8988T (cell line): ENCODE measurements at places on chromosomes 6 and 20.

DNA sequence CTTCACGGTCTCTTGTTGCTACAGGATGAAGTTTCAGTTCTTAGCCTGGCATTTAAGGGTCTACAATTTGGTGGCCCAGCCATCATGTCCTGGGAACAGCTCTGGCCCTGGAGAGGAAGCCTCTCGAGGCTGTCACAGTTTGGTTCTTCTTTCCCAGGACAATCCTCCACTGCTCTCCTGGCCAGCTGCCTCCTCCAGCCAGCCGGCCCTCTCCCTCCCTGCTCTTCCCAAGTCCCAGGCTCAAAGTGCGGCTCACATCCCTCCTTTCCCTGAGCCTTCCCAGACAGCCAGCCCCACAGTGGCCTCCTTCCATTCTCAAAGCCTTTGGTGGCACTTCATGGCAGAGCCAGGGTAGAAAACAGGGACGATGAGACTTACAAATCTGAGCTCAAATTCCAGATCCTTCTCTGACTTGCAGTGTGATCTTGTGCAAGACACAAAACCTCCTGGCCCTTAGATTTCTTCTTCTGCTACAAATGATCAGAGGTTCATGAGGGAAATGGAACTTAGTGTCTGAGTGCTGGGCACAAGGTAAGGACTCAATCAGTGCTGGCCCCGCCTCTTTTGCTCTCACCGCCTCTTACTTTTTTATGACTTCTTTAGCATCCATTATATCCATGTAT is 223.8 kb upstream of the ECI2 start:
- no peak for DNase-seq

DNA sequence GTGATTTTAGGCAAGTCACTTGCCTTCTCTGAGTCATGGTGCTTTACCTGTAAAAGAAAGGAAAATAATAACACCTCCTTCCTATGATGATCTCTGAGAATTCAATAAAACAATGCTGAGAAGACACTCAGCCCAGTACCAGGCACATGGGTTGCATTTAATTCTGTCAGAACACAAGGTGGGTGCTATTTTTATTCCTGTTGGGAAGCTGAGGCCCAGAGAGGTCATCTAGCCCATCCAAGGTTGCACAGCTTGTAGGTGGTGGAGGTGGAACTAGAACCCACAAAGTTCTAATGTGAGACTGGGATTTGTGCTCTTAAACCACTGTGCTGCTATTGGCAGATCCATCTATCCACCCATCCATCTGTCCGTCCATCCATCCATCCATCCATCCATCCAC is 39.6 kb upstream of the PTGIS start:
- no peak for DNase-seq

DNA sequence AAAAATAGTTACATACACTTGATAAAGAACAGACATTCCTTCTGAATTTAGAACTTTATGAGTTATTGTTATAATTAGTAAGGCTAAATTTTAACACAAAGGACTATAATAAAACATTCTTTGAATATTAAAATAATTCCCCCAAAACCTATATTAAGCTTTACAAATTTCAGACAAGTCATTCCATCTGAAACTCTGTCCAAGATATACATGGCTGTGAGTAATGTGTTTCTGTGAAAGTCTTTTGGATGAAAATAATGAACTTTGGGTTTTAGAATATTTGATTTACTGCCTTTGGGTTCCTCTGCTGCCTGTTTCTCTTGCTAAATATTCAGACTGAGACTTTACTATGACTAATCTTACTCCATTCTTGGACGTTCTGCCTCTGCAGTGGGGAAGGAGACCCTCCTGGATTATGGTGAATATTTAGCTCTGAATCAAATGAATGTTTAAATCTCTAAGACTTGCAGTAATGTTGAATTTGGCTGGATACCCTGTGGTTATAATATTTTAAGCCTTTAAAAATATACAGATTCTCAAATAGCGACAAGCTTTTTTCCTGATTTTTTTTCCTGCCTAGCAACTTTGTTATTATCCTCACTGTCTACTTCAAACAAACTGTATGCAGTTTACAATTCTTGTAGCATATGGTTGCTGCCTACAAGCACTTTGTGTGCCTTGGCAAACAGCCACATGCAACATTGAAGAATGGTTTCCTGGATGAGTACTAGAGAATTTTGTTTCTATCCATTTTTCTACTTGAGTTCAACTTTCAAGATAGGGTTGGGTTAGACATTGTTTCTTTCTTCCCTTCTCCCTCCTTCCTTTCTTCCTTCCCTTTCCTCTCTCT is 51.4 kb downstream of the TXLNB start:
- DNase-seq, result no peak

DNA sequence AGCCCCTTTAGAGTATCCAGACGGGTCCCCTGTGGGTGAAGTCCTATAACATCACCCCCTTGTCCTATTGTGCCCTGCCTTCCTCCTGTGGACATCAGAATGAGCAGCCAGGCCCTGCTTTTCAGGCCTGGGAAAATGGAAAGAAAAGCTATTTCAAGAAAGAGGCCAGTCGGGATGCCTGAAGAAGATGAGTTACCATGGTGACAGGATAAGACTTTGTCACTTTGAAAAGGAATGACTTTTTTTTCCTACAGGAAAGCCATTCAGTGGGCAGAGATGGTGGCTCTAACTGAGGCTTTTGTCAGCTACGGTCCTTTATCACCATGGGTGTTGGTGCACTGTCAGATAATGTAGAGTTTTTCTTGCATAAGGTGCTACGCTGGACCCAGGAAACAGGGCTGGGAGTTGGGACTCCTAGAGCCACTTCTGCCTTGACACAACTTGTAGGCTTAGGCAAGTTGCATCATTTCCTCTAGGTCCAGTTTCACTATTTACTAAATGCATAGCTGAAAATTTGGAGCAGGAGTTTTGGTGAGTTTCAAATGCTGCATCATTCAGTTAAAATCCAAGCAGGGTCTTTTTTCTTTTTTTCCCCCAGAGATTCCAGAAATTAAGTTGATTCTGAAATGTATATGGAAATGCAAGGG is 293.6 kb upstream of the PRND start:
- no peak for DNase-seq

DNA sequence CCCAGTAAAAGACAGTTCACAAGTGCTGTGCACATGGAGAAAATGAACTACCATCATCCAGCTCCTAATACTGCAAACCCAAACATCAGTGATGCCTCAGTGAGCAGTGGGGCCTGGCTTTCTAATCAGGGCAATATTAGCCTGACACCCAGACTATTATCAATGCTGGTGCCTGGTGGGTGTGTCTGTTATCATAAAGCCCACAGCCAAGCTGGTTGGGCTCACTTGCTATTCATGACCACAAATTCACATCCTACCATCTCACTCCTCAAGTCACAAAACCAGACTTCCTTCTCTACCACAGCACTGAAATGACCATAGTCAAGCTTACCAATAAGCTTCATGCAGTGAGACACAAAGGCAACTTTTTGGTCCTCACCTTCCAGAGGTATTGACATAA is 180.8 kb upstream of the PLN start:
- DNase-seq, result no peak

DNA sequence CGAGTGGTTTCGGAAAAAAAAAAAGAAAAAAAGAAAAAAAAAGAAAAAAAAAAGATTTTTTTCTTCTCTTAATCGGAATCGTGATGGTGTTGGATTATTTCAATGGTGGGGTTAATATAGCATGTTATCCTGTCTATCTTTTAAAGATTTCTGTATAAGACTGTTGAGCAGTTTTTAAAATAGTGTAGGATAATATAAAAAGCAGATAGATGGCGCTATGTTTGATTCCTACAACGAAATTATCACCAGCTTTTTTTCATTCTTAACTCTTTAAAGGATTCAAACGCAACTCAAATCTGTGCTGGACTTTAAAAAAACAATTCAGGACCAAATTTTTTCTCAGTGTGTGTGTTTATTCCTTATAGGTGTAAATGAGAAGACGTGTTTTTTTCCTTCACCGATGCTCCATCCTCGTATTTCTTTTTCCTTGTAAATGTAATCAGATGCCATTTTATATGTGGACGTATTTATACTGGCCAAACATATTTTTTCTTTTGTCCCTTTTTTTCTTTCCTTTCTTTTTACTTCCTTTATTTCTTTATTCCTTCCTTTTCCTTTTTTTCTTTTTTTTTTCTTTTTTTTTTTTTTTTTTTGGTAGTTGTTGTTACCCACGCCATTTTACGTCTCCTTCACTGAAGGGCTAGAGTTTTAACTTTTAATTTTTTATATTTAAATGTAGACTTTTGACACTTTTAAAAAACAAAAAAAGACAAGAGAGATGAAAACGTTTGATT is 3.6 kb downstream of the SOX4 start:
- peak; percentile 21 for DNase-seq

DNA sequence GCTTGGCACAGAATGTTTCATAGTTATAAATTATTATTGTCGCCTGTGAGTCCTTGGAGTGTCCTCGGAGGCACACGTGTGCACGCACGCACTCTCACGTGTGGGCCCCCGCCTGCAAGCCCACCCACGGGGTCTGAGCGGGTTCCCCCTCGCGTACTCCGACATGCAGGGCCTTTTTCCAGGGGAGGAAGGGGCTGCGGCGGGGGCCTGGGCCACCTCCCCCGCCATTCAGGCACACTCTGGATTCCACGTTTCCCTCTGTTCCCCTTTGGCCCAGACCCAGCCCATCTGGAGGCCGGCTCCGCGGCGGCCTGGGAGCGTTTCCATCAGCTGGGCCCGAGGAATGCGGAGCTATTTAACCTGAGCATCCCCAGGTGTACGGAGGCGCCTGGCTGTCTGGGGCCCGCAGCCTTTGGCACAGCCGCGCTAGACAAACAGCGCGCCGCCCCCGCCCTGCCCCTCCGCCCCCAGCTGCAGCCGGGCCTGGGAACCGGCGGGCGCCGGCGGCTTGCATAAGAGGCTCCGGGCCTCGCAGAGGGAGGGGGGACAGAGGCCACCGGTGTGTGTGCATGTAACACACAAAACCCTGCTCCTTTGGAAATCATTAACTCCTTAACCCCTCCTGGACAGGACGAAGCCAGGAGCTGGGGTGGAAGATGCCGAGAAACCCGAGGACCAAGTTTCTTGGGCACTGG is 3.3 kb downstream of the ID1 start:
- no peak for DNase-seq

DNA sequence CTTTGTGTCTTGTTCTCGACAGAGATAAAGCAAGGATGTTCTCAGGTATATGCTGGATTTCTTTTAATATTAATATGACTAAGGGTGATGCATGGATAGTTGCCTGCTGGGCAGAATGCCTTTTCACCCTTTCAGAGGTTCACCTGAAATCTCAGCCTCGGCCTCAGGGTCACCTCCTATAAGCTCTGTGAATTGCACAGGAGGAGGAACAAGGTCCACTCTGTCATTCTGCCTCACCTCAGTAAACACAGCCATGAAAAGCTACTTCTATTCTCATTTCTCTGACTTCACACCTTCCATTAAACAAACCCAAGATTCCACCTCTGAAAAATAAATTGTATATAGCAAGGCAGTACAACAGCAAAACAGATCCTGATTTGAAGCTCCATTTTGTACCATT is 38.1 kb upstream of the AIG1 start:
- DNase-seq, result no peak

GRCh38 chr6:156954816-156955215 is 177.6 kb downstream of the ARID1B start:
- DNase-seq, result no peak

DNA sequence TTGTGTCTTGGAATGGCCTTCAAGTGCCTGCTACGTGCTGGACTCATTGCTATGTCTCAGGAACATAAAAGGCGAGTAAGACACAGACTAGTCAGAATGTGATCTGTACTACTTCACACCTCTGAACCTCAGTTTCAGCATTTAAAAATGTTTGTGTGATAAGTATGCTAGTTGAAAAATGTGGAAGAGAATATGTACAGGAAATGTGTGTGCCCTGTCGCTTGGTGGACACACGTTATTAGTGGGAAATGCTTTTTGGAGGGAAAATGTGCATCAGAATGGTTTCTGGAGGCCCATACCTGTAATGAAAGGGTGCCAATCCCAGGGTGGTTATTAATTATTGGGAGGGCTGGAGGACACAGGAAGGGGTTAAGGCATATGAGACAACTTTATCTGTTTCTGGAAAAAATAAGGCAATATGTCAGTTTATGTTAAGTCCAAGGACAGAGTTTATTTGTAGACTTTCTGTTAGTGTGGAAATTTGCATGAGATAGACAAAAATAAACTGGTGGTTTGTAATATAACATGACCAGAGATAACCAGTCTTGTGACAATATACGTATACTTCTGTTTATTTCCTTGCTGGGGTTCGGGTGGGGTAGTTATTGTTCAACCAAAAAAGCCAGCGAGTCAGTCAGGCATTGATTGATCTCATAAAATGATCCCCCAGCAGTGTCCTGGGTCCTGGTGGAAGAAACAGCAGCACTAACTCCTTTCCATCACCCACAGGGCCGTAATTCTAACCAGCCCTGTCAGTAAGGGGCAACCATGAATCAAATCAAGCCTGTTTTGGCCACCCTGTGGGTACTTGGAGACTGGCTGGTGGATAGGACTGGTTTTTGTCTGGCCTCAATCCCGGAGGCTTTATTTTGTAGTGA is 117.9 kb downstream of the JARID2 start:
- DNase-seq, result no peak

DNA sequence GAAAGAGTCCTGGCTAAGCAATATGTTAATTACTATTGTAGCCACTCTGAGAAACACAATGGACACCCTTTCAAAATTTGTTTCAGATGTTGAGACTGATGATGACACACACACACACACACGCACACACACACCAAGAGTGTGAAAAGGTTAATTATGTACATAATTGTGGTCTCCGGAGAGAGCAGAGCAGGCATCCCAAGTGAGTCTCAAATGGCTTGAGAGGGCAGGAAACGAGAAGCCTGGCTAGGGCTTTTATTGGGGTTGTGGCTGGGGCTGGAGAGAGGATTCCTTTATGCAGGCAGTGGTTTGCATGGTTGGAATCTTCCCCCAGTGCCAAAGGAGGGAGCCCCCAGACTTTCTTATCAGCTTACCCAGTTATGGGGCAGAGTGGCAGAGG is 38.2 kb upstream of the NKX2-4 start:
- no peak for DNase-seq

DNA sequence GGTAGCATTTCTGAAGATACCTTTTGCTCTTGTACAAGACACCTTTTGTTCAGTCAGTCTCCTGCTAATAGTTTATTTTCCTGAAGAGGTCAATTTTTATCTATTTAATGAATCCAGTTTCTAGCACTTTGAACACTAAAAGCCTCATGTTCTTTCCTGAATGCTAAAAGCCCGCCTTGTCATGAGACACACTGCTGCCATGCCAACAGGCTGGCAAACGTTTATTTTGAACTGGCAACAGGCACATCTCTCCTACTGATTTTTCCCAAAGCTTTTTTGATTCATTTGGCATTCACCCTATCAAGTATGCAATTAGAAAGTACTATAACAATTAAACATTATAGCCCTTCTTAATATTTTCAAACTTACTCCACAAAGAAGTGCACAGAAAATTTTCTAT is 421.2 kb upstream of the EYS start:
- DNase-seq, result no peak

- no peak for DNase-seq
Measured at GRCh38 chr6:63804381-63804956, 168.9 kb downstream of the PHF3 start.

DNA sequence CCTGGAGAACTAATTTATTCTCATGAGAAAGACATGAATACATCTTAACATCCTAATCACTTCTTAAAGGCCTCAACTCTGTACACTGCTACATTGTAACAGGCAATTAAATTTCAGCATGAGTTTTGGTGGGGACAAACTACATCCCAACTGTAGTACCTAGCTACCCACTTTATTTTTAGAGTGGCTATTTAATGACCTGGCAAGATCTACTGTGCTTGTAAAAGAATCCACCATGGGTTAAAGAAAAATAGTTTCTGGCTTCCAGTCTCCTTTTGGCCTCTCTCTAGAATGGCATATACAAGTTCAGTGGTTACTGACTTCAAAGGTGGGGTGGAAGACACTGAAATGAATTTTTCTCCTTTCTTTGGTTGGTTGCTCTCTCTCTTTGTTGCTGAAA is 193.9 kb downstream of the ESR1 start:
- no peak for DNase-seq

- no peak for DNase-seq
Measured at GRCh38 chr6:157096105-157096504, 227.2 kb downstream of the TMEM242 start.
